Brain (organoid and tissue), 16 donors: ENCODE measurements at places on chromosomes 3 and 15.
A peak's percentile ranks its signal among the peaks of the same experiment; 100 is the strongest.

- DNase-seq, result no peak
Measured at GRCh38 chr3:177553579-177553978, 356.3 kb upstream of the TBL1XR1 start.

- no peak for DNase-seq
Measured at GRCh38 chr3:171420667-171421066, 39.5 kb downstream of the TNIK start.

DNA sequence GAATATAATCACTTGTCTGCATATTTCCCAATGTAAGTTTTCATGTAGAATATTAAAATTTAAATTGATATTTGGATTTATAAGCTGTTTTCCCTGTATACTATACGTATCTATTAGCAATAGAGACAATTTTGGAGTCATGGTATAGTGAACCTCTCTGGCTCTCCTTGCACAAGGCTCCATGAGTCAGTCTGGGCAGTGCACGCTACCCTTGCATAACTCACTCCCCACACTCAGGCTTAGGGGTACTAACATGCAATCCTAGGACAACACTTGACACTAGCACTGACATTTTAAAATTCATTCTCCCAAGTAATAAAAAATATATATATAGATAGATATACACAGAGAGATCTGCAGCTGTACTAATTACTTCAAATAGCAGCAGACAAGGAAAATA lies 39.2 kb downstream of the SLC24A1 start:
- DNase-seq, result no peak

GRCh38 chr3:9913601-9914000 lies 3.3 kb upstream of the IL17RC start:
- DNase-seq, result no peak

DNA sequence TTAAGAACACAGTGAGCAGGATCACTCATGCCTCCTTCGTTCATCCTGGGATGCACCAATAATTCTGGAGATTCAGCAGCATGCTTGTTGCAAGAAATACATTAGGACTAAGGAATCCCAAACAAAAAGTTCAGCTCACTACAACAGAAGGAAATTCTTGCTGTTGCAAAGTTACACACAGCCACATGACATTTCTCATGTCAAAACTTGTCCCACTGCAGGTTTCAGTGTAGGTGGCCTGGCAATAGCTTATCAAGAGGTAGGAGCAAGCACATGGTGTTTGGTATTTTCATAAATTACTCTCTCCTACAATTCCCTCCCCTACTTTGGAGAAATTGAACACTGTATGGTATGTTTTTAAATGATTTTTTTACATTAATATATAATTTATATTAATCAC lies 399.6 kb upstream of the EPHA3 start:
- peak; percentile 3 for DNase-seq

DNA sequence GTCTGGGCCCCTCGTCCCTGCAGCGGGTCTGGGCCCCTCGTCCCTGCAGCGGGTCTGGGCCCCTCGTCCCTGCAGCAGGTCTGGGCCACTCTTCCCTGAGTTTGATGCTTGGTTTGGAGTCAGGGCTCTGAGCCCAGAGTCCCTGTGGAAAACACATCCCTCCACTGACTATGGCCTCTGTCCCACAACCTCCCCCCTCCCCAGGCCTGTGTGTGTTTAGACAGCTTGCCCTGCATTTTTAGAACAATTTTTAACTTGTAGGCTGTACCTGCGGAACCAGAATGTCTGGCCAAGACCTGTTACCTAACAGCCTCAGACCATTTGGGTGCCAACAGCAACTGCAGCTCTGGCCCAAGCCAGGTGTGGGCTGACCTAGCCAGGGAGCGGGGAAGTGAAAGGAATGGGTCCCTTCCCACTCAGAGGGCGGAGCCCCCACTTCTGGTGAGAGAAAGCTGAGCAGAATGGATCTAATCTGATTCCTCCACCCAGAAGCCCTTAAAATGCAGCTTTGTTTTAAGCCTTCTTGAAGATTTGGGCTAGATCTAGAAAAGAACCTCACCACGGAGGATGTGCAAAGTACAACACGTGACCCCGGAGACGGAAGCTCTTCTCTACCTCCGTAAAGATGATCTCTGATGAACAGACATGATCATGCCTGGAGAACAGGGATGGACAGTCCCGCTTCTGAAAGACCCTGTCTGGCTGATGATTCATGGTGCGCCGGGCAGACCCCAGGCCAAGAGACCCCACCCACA lies 60.5 kb upstream of the TFRC start:
- DNase-seq, result no peak

DNA sequence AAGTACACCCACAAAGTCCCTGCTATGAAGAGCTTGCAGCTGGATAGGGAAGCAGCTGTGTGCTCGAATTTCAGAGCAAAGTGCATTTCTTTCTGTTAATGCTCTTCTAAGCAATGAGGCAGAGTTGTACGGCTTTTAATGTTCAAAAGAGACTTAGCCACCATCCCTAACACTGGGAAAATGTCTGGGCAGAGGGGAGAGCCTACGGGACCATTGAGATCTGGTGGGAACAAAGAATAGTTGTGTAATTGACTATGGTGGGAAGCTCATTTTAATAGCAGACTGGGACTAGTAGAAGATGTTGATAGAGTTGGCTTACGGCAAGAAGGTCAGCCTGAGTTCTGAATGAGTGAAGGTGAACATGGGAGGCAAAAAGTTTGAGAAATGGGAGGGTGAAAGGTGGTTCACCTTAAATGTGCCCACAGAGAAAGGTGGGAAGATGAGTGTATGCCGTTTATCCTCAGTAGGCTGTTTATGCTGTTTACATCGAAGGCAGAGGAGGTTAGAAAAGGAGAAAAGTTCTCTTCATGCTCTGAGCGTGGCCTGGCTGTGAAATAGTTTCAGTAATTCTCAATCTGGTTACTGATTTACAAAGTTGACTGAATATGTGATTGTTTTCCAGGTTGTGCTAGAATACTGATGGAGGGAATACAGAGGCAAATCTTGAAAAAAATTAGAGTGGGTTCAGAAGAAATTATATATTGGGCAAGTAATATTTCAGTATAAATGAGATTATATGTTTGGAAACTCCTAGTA lies 22.9 kb upstream of the UTS2B start:
- DNase-seq, result no peak

DNA sequence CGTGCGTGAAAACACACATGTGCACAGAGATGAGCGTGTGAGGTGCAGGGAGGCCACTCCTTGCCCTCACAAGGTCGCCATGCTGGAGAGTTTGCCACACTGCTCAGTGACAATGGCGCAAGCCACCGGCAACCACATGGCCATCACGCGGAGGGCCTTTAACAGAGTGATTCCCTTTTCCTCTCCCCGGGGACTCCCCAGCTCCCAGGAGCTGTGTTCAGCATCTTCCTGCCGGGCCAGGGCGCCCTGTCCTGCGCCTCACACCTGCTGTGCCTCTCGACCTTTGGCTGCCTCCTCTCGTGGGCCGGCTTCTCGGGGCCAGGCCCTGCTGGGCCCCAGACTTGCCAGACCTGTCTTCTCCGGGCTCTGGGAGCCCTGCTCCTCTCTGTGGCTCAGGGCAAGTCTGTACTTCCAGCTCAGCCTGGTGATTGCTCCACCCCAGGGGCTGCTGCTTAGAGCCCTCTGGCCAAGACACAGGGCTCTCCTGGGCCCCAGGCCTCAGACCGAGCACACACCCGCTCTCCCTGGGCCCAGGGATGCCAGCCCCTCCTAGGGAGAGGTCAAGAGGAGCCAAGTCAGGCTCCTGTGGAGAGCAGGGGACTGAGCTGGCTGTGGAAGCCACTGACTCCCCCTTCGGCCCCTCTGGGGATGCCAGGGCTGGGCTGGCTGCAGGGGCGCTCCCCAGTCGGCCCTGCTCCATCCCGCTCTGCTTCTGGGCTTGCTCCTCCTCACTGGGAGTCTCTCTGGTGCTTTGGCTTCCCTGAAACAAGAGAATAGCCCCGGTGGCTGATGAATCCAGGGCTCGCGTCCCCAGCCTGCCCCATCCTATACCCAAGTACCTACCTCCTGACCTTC lies 5.6 kb downstream of the CCDC9B start:
- DNase-seq, result no peak

DNA sequence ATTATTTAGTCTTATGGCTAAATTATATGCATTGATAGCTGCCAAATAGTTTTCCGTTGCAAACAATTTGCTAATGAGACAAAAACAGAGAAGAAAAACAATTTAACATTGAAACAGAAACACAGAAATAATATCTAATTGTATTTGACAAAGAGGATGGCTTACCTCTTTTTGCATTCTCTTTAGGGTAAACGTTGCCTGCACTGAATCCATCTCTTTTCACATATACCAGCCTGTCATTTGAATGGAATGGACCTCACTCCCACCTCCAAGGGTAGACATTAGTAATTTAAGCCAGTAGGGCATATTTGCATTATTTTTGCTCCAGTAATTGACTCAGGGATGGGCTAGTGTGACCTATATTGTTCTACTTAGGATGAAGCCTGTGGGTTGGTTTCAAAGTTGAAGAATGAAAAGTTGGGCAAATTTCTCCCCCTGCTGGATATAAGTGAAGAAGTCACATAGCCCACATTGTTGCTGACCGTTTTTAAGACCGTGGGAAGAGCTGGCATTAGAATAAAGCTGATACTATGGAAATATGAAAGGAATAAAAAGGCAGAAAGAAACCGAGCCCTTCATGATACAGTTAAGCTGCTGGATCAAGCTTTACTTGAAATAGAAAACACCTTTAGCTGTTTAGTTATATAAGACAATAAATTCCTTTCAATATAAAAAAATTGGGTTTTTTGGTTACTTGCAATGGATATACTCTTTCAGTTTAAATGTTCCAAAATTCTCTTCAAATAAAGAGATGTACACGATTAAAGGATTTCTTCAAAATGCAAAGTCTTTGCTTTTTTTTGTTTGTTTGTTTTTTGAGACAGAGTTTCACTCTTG lies 26.9 kb downstream of the PIERCE2 start:
- DNase-seq, result peak; percentile 59
